DND-41 (cell line): ENCODE measurements at places on chromosomes 2 and 18.

GRCh38 chr2:239833269-239834109 lies 191.7 kb downstream of the NDUFA10 start:
- no peak overlapping the region for H3K4me3 ChIP-seq
- H3K27me3 ChIP-seq, result no peaks in the 10 kb centered on the region
- no peak for DNase-seq
- no peak overlapping the region for H3K27ac ChIP-seq
- H3K36me3 ChIP-seq, result no peaks in the 10 kb centered on the region

- peaks cover 4% of the 10 kb centered on the region for H3K27me3 ChIP-seq
- no peaks in the 10 kb centered on the region for H3K4me1 ChIP-seq
- H3K36me3 ChIP-seq, result no peaks in the 10 kb centered on the region
These were observed 47.4 kb upstream of the BIN1 start for GRCh38 chr2:127154396-127154795.

DNA sequence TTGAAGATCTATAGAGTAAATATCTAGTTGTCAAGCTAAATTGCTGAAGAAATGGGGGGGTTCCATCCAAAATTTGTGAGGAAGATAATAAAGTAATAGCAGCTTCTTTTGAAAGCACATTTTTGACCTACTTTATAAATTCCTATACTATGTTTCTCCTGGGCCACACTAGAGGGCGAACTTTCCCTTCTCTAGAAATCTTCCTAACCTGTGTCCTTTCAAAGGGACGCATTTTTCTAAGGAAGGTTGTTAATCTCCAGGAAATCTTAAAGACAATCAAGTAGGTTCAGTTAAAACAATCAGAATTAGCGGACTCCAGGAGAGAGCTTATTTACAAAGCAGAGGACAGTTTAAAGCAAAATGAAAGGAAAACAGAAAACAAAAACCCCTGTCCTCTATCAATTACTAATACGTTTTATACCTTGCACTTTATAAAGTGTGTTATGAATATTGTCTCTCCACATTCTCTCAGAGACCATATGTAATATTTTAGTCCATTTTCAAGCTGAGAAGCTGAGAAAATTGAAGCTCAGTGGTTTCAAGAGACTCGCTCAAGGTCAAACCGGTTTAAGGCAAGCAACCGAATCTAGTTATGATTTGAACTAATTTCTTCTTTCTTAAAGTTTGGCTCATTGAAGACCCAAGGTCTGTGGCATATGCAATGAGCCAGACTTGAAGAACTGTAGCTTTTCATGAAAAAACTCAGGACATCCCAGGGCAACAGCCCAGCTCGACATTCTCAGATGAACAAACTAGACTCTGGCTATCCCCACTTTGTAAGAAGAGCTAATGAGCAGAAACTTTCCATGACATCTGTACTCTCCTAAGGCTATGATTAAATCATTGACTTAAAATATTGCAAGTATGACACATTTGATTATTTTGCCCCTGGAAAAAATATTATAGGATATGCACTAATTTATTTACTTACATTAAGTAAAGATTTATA lies 273.6 kb downstream of the PAX3 start:
- DNase-seq, result no peak
- no peak overlapping the region for H3K4me3 ChIP-seq
- H3K27me3 ChIP-seq, result peaks cover 7% of the 10 kb centered on the region
- no peak overlapping the region for H3K27ac ChIP-seq
- H3K36me3 ChIP-seq, result no peaks in the 10 kb centered on the region

GRCh38 chr2:235939471-235939870 lies 228.7 kb downstream of the GBX2 start:
- H3K27ac ChIP-seq, result no peak overlapping the region
- H3K27me3 ChIP-seq, result no peaks in the 10 kb centered on the region
- DNase-seq, result no peak
- no peak overlapping the region for H3K4me3 ChIP-seq
- H3K4me1 ChIP-seq, result peaks cover 10% of the 10 kb centered on the region

DNA sequence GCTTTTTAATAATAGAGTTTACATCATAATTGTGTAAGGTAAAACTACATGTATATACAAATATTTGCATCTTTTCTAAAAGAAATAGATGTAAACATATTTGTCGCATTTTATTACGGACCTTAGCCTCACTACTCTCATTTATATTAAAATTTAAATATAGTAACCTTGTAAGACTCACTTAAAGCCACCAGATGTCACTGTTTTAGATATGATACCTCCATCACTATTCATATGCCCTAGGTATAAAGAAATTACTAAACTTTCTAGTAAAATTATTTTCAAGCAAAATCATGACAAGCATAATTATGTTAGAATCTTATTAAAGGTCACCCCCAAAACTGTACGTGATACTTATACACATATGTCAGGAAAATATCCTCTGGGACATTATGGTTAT lies 674.3 kb upstream of the REG3G start:
- H3K4me3 ChIP-seq, result no peak overlapping the region
- H3K36me3 ChIP-seq, result no peaks in the 10 kb centered on the region
- no peaks in the 10 kb centered on the region for H3K27me3 ChIP-seq
- DNase-seq, result no peak

- no peaks in the 10 kb centered on the region for H3K4me1 ChIP-seq
- no peaks in the 10 kb centered on the region for H3K27me3 ChIP-seq
- DNase-seq, result no peak
- no peaks in the 10 kb centered on the region for H3K36me3 ChIP-seq
These were observed 686.1 kb upstream of the RAB6C start for GRCh38 chr2:129293326-129293725.

DNA sequence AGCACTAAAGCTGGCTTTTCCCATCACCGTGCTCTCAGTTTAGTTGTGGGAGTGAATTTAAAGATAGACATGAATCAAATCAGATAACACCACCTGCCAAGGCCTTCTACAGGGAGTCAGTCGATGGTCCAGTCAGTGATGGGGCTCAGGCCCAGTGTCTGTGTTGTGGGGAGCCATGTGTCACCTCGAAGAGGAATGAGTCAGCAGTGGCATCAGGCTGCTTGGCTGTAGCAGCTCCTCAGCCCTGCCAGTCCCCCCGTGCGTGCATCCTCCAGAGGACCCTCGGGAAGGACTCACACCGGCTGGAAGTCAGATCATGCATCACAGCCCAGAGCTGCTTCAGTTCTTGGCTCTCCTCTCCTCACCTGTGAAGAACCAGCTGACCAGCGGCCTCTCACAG lies 420.4 kb upstream of the RAB6C start:
- H3K27me3 ChIP-seq, result peaks cover 6% of the 10 kb centered on the region
- no peak for DNase-seq
- H3K27ac ChIP-seq, result no peak overlapping the region
- H3K36me3 ChIP-seq, result no peaks in the 10 kb centered on the region
- H3K4me1 ChIP-seq, result no peaks in the 10 kb centered on the region

DNA sequence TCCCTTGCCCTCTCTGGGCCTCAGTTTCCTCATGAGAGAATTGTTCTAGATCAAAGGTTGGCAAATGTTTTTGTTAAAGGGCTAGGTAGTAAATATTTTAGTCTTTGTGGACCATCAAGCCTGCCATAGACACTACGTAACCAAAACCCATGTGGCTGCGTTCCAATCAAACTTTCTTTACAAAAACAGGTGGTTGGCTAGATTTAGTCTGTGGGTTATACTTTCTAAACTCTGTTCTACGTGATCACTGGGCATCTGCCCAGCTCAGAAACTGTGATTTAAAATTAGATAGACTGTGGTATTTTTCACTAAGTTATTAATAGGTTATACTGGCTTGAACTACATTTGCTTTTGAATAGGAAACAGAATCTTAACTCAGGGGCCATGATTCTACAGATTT lies 149.8 kb upstream of the DCC start:
- no peaks in the 10 kb centered on the region for H3K27me3 ChIP-seq
- no peak for DNase-seq
- no peaks in the 10 kb centered on the region for H3K4me1 ChIP-seq
- no peak overlapping the region for H3K4me3 ChIP-seq
- H3K27ac ChIP-seq, result no peak overlapping the region

DNA sequence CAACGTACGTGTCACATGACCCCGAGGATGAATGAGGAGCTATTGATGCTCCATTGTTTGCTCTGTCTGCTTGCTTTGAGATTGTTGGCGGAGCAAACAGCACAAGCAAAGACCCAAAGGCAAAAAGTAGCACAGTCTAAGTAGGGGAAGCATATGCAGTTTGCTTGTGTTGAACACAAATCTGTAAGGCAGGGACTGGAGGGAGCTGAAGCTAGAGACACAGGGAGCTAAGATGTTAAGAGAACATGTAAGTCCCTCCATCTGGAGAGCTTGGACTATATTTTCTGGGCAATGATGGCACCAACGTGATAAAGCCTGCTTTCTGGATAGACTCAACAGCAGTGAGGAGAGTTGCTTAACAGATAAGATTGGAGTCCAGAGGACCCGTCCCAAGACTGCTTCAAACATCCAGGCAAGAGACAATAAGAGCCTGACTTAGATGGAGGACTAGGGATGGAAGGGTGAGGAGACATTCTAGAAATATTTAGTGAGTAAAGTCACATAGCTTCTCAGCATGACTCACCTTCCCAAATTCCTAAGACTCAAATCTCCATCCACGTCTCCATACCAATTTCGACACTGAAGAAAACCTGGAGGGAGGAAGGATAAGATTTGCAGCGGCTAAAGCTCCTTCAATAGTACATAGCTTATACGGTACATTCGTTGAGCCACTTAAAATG lies 88.1 kb upstream of the KLF7 start:
- no peak overlapping the region for H3K4me3 ChIP-seq
- peaks cover 13% of the 10 kb centered on the region for H3K27me3 ChIP-seq
- DNase-seq, result no peak
- no peak overlapping the region for H3K27ac ChIP-seq
- H3K4me1 ChIP-seq, result no peaks in the 10 kb centered on the region
- no peaks in the 10 kb centered on the region for H3K36me3 ChIP-seq

DNA sequence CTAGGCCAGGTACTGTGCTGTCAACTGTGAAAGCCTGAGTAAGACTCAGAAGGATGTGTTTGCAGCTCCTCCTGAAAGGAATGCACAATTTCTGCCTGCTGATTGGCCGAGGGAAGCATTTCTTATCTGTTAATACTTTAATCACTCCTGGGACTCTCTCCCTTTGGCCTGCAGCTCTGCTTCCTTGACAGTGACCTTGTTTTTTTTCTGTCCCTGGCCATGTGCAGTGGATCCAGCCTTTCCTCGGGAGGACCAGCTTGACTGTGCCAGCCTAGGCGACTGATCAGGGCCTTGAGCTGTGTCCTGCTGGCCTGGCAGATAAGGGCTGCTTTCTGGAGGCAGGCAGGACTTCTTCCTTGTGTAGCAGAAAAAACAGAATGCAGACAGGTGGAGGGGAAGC lies 10.0 kb downstream of the RNF144A start:
- H3K27me3 ChIP-seq, result no peaks in the 10 kb centered on the region
- peak; percentile 2 for DNase-seq
- H3K27ac ChIP-seq, result peak overlapping the region; percentile 50; the same call in 1 of the 2 replicates
- H3K36me3 ChIP-seq, result peaks cover 60% of the 10 kb centered on the region
- H3K4me3 ChIP-seq, result no peak overlapping the region

GRCh38 chr2:30684026-30684425 lies 123.2 kb downstream of the CAPN13 start:
- no peak overlapping the region for H3K27ac ChIP-seq
- H3K27me3 ChIP-seq, result no peaks in the 10 kb centered on the region
- no peaks in the 10 kb centered on the region for H3K36me3 ChIP-seq
- H3K4me3 ChIP-seq, result no peak overlapping the region
- H3K4me1 ChIP-seq, result no peaks in the 10 kb centered on the region

DNA sequence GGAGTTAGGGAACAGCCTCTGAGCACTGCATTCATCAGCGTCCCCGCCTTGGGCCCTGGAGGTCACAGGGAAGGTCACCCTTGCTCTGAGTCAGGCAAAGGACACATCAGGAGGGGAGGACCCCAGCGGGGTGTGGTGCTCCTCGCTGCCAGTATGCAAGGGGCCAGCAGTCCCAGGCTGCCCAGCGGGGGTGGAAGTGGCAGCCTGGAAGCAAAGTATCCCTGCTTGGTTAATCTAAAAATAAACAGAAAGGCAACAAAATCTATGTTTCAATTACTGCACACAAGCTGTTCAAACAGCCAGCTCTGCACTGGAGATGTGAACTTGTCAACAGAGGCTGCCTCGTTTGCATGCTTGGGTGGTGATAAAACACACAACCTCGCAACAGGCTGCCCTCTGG lies 164.1 kb downstream of the KLHL29 start:
- H3K27me3 ChIP-seq, result no peaks in the 10 kb centered on the region
- DNase-seq, result no peak
- H3K27ac ChIP-seq, result no peak overlapping the region
- H3K4me3 ChIP-seq, result no peak overlapping the region
- no peaks in the 10 kb centered on the region for H3K4me1 ChIP-seq

- no peaks in the 10 kb centered on the region for H3K27me3 ChIP-seq
- no peaks in the 10 kb centered on the region for H3K36me3 ChIP-seq
- no peaks in the 10 kb centered on the region for H3K4me1 ChIP-seq
- H3K27ac ChIP-seq, result no peak overlapping the region
- DNase-seq, result no peak
These were observed 105.8 kb downstream of the MEP1B start for GRCh38 chr18:32295604-32296003.

DNA sequence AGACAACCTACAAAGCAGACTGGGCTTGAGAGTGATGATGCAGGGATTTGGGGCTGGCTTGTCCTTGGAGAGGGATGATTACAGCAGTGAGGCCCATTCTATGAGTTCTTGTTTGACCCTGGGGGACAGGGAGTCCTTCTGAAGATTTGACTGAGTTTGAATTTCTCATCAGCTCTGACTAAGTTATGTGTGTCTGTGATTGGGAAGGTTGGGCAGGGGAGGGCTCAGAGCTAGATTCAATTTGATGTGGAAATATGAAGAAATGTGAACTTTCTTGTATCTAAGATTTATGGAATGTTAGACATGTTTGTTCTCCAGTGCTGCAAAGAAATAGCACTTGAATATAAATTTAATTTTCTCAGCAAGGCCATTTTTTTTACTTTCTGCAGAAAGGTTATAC lies 19.9 kb upstream of the IL1R2 start:
- DNase-seq, result no peak
- H3K4me1 ChIP-seq, result no peaks in the 10 kb centered on the region
- H3K27me3 ChIP-seq, result no peaks in the 10 kb centered on the region
- no peaks in the 10 kb centered on the region for H3K36me3 ChIP-seq
- no peak overlapping the region for H3K27ac ChIP-seq
- no peak overlapping the region for H3K4me3 ChIP-seq

DNA sequence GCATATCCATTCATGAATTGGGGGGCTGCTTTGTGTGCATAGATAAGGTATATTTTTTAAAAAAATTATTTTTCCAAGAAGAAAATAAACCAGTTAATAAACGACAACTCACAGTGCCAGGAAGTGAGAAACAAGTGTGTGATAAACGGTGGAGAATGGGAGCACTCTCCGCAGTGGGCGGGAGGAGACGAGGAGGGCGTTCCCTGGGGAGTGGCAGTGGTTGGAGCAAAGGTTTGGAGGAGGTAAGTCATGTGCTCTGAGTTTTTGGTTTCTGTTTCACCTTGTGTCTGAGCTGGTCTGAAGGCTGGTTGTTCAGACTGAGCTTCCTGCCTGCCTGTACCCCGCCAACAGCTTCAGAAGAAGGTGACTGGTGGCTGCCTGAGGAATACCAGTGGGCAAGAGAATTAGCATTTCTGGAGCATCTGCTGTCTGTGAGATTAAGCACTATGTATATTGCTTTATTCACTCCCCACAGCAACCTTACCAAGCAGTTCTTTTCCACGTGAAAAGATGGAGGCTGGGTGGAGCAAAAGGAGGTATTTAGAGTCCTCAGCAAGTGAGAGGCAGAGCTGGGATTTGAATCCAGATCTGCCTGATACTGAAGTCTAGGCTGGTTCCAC lies 27.0 kb upstream of the CASP8 start:
- peak overlapping the region; percentile 70 for H3K4me3 ChIP-seq
- no peaks in the 10 kb centered on the region for H3K27me3 ChIP-seq
- H3K27ac ChIP-seq, result peak overlapping the region; percentile 93
- H3K4me1 ChIP-seq, result peaks cover 56% of the 10 kb centered on the region
- peaks cover 24% of the 10 kb centered on the region for H3K36me3 ChIP-seq
